Psoas muscle (tissue), 8 donors: ENCODE measurements at places on chromosomes 13 and 19. TPM values are rescaled to one million over a fixed set of nuclear protein-coding genes. Genes with fewer than 3 reads are reported as not detected.

GRCh38 chr13:79435561-79435990, 29.5 kb upstream of the RBM26 start:
- no peaks in the 10 kb centered on the region for H3K36me3 ChIP-seq
- no peaks in the 10 kb centered on the region for H3K27me3 ChIP-seq
- H3K4me3 ChIP-seq: no peak overlapping the region

PSG4 gene
- total RNA-seq: not detected

LHB gene
- total RNA-seq: not detected

CEACAM3 gene
- total RNA-seq: not detected

F2RL3 gene
- total RNA-seq: 1.4 TPM

- no peak for DNase-seq
- no peak overlapping the region for H3K4me3 ChIP-seq
- H3K4me1 ChIP-seq: no peaks in the 10 kb centered on the region
- H3K36me3 ChIP-seq: no peaks in the 10 kb centered on the region
Observed at GRCh38 chr19:39211731-39212374, 7.8 kb upstream of the SYCN start.

SH2D3A gene
- total RNA-seq: not detected

FOXA3 gene
- not detected for total RNA-seq

DNA sequence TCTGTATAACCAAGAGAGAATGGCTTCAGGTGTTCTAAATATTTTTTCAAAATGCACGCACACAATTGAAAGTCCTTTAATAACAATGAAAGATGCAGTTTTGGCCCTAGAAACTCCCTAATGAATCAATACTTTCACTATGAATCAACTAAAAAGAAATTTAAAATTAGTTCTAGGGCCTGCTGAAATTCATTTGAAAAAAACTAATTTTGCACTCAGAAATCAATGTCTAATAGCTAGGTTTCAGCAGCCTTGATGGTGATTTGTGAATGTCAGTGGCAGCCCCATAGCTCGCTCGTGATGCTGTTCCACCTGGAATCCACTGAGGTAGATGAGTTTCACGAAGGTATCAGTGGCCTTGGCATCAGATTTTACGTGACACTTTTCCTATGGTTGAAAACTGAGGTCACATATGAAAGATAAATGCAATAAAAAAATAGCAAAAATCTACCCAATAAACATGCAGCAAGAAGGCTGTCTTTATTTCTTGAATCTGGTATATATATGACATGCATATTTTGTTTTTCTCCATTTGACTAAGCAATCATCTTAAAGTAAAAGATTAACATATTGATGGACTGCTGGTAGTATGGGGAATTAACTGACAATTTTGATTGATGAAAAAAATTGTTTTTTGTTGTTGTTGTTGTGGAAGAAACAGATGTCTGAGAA, 141.0 kb downstream of the AKAP11 start:
- DNase-seq: no peak
- H3K27me3 ChIP-seq: no peaks in the 10 kb centered on the region
- no peaks in the 10 kb centered on the region for H3K36me3 ChIP-seq
- H3K4me1 ChIP-seq: no peaks in the 10 kb centered on the region
- no peak overlapping the region for H3K27ac ChIP-seq
- H3K4me3 ChIP-seq: no peak overlapping the region

SHANK1 gene
- total RNA-seq: 0.39 TPM

AMER2 gene
- not detected for total RNA-seq
